ENCODE measurements at places on chromosomes 5 and 9. TPM values are rescaled to one million over a fixed set of nuclear protein-coding genes. Genes with fewer than 3 reads are reported as not detected.
A peak's percentile ranks its signal among the peaks of the same experiment; 100 is the strongest.

Gene F2RL2
- not detected for total RNA-seq

GRCh38 chr5:76742583-76742982 lies 26.7 kb downstream of the F2R start:
- peaks cover 13% of the 10 kb centered on the region for H3K4me1 ChIP-seq
- H3K4me3 ChIP-seq, result no peak overlapping the region
- no peak overlapping the region for H3K27ac ChIP-seq
- no peaks in the 10 kb centered on the region for H3K27me3 ChIP-seq
- no peak for DNase-seq

GRCh38 chr9:94668928-94669729 lies 29.8 kb upstream of the FBP1 start:
- DNase-seq, result peak; percentile 64
- H3K4me3 ChIP-seq, result peak overlapping the region; percentile 85
- no peaks in the 10 kb centered on the region for H3K27me3 ChIP-seq
- no peaks in the 10 kb centered on the region for H3K4me1 ChIP-seq
- H3K36me3 ChIP-seq, result no peaks in the 10 kb centered on the region
- no peak overlapping the region for H3K27ac ChIP-seq

DNA sequence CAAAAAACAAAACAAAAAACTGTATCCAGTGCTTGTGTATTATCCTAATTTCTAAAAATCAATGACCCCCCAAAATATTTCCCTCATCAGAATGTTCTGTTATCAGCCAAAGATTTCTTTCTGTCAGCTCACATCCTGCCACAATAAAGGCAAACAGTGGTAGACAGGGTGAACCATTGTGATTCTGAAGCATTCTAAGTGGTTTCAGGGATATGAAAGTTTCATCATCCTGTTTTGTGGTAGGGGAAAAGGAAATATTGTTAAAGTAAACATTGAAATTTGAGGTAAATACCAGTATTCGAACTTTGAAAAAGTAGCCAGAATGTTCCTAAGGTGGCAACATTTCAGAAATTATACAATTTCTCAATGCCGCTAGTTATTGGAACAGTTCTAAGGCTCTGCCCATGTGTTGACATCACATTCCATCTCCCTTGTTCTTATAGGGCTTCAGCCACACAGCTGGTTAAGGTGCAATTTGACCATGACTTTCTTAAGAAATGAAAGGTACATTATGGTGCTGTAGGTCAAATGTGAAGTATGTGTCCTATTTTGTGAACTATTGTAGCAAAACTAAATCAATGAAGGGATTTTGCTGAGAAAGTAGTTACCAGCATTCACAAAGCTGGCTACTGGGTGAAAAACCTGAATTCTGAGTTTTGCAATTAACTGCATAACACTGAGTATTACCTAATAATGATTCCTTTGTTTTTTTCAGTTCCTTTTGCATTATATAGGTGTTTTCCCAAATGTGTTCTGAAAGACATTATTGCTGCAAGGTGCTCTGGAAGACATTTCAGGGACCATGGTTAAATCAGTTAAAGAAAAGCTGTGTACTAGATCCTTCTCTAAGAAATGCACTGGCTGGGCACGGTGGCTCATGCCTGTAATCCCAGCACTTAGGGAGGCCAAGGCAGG lies 107.6 kb upstream of the RASGRF2 start:
- H3K36me3 ChIP-seq, result peaks cover 3% of the 10 kb centered on the region
- no peak for DNase-seq
- H3K4me1 ChIP-seq, result no peaks in the 10 kb centered on the region
- no peak overlapping the region for H3K4me3 ChIP-seq
- H3K27ac ChIP-seq, result no peak overlapping the region

DNA sequence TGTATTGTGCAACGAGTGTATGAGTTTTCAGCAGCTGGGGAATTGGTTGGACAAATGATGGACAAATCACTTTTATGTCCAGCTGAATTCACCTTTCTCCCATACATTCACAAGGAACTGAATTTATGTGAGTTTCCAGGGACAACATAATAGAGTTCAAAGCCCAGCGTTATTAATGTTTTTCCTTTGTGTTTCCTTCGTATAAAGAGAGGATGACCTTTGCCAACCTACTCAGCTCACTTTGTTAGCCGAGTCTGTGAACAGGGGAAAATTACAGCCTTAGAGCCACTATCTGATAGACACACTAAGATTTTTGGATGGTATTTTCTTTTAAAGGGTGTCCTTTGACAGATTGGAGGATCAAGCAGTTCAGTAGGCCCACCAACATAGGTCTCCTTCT lies 352.5 kb downstream of the KIF4B start:
- no peaks in the 10 kb centered on the region for H3K36me3 ChIP-seq
- no peaks in the 10 kb centered on the region for H3K4me1 ChIP-seq
- no peak for DNase-seq
- no peak overlapping the region for H3K27ac ChIP-seq
- H3K4me3 ChIP-seq, result no peak overlapping the region

DNA sequence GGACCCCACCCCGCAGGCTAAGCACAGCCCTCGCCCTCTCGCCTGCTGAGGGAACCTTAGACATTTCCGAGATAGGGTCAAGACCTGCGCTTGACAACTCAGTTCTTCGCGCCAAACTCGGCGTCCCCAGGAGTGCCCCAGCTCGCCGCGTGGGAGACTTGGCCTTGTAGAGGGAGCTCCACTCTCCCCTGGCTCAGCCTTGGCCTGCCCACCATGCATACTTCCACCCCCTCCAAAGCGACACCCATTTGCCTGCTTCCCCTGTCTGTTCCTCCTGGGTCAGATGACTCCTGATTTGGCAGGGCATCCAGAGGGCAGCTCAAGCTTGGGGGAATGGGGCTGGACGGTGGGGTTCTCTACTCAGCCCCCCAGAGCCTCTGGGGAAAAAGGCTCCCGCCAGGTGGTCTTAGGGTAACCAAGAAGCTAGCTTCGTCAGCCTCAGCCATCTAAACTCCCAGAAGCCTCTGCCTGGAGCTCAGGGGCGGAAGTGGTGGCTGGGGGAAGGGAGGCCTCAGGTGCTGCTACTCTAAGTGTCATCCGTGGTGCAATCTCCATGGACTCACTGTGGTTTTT lies 560 bp downstream of the DOCK2 start:
- H3K36me3 ChIP-seq, result peaks cover 6% of the 10 kb centered on the region
- no peaks in the 10 kb centered on the region for H3K27me3 ChIP-seq
- peak overlapping the region; percentile 88 for H3K4me3 ChIP-seq
- DNase-seq, result peak; percentile 74
- H3K4me1 ChIP-seq, result peaks cover 36% of the 10 kb centered on the region

- H3K36me3 ChIP-seq, result no peaks in the 10 kb centered on the region
- H3K4me1 ChIP-seq, result no peaks in the 10 kb centered on the region
- DNase-seq, result no peak
- no peak overlapping the region for H3K27ac ChIP-seq
- H3K4me3 ChIP-seq, result no peak overlapping the region
Measured at GRCh38 chr5:66603881-66604280, 7.7 kb downstream of the MAST4 start.

DNA sequence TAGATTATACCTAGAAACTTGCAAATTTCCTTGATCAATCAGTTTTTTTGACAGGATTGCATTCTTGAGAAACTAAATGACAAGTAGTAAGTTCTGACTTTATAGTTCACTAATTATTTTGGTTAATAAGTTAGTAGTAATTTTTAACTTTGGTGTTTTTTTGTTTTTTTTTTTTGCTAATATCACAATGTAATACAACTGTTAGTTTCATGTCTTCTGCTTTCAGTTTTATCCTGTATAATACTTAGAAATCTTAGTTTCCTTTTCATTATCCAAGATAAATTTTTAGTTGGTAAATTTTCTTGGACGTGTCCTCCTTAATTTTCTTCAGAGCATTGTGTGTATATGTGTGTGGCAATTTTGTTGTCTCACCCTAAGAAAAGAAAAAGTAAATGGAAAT lies 57.8 kb downstream of the CWC27 start:
- H3K4me3 ChIP-seq, result no peak overlapping the region
- no peaks in the 10 kb centered on the region for H3K36me3 ChIP-seq

DNA sequence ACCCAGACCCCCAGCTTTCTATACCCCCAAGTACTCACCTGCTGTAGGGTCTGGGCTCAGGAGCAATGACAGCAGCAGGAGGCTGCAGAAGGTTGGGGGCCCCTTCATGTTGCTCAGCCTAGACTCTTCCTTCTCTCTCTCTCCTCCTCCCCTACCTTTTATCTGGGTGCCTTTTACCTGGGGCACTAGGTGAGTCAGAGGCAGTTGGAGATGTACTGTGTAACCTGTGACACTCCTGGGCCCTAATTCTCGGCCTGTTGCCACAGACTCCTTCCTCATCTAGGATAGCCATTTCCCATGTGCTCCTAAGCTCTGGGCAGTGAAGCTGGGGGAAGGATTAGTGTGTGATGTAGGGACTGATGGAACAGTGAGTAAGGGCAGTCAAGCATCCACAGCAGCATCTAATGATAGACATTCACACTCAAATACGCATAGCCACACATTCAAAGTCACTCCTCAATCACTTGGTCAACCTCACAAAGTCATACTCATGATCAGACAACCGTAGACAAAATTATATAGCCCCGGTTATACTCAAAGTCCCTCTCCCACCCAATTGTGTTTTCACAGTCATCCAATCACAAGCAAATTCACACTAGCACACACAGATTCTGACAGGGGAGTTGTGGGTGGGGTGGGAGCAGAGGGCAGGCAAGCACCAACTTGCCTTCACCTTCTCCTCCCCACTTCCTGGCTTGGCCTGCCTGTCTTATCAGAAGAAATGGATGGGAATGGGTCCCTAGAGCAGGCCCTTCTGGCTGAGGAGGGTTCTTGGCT lies at the start of gene CCL27:
TSS of gene CCL27 (minus strand) at position 132 of the 777 bp plus-strand sequence. CDS start at position 108, 24 bp downstream.
- peaks cover 18% of the 10 kb centered on the region for H3K4me1 ChIP-seq
- no peak for DNase-seq
- H3K4me3 ChIP-seq, result no peak within 1 kb of the TSS
- no peak within 1 kb of the TSS for H3K27ac ChIP-seq
- H3K36me3 ChIP-seq, result no peaks in the 10 kb centered on the region

DNA sequence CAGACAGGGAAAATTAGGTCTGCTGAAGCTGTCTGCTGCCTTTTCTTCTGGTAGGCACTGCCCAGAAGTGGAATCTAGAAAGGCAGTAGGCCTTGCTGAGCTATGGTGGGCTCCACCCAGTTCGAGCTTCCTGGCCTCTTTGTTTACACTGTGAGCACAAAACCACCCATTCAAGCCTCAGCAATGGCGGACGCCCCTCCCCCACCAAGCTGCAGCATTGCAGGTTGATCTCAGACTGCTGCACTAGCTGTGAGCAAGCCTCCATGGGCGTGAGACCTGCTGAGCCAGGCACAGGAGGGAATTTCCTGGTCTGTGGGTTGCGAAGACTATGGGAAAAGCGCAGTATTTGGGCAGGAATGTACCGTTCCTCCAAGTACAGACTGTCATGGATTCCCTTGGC lies 18.5 kb downstream of the AGTPBP1 start:
- H3K4me3 ChIP-seq, result no peak overlapping the region
- peaks cover 5% of the 10 kb centered on the region for H3K4me1 ChIP-seq
- no peaks in the 10 kb centered on the region for H3K36me3 ChIP-seq
- DNase-seq, result no peak

DNA sequence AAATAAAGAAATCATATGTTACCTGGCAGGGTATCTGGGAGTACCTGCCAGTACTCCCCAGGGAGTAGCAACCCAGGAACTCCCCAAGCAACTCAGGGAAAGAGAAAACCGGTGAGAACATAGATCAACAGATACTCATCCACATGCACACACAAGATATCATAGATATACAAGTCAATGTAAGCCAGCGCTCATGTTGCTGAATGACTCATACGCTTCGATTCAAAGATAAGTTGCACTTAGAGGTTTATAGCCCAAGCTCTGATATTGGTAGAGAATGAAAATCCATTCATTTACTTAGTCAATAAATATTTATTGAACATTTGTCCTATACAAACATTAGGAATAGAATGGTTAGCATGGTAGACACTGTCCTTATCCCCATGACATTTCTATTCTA lies 219.1 kb upstream of the TRPC7 start:
- H3K27me3 ChIP-seq, result no peaks in the 10 kb centered on the region
- no peaks in the 10 kb centered on the region for H3K4me1 ChIP-seq
- no peak overlapping the region for H3K4me3 ChIP-seq
- H3K27ac ChIP-seq, result no peak overlapping the region
- no peak for DNase-seq

All from B cell (primary cell).